ENCODE measurements at places on chromosomes 3 and 15.

DNA sequence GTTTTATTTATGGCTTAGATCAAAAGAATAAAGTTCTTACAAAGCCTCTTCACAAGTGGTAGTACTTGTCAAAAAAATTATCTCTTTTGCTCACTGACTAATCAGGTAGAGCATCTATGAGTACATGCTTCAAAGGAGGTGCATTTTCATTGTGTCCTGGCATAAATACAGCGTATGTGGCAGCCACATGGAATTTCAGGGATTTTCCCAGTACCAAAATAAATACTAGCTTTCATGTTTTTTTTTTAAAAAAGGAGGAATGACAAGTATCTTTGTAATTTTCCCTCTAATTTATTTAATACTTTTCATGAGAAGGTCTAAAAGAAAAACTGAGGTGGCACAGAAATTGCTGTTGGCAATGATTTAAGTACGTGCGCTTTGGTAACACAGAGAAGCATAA, 597.8 kb upstream of the ALCAM start:
- DNase-seq: no peak
- no peak overlapping the region for H3K4me3 ChIP-seq
- H3K36me3 ChIP-seq: no peaks in the 10 kb centered on the region
- H3K27me3 ChIP-seq: no peaks in the 10 kb centered on the region
- no peaks in the 10 kb centered on the region for H3K4me1 ChIP-seq

GRCh38 chr3:128345196-128345595, 121.5 kb downstream of the DNAJB8 start:
- H3K27me3 ChIP-seq: no peaks in the 10 kb centered on the region
- H3K27ac ChIP-seq: no peak overlapping the region
- no peaks in the 10 kb centered on the region for H3K4me1 ChIP-seq
- H3K36me3 ChIP-seq: peaks cover 38% of the 10 kb centered on the region
- no peak overlapping the region for H3K4me3 ChIP-seq

GRCh38 chr3:57999417-58000115, 8.7 kb upstream of the FLNB start:
- H3K27me3 ChIP-seq: no peaks in the 10 kb centered on the region
- no peak overlapping the region for H3K27ac ChIP-seq
- no peak overlapping the region for H3K4me3 ChIP-seq
- H3K4me1 ChIP-seq: peaks cover 25% of the 10 kb centered on the region

- DNase-seq: peak; percentile 66
- peak within 1 kb of the TSS; percentile 86 for H3K27ac ChIP-seq
- no peaks in the 10 kb centered on the region for H3K27me3 ChIP-seq
- H3K4me3 ChIP-seq: peak within 1 kb of the TSS; percentile 89
- H3K4me1 ChIP-seq: peaks cover 68% of the 10 kb centered on the region
Observed at GRCh38 chr15:40307421-40308211, at the start of gene PLCB2. Gene PLCB2 (minus strand): TSS chr15:40307935. CDS start chr15:40307672, 263 bp downstream.

DNA sequence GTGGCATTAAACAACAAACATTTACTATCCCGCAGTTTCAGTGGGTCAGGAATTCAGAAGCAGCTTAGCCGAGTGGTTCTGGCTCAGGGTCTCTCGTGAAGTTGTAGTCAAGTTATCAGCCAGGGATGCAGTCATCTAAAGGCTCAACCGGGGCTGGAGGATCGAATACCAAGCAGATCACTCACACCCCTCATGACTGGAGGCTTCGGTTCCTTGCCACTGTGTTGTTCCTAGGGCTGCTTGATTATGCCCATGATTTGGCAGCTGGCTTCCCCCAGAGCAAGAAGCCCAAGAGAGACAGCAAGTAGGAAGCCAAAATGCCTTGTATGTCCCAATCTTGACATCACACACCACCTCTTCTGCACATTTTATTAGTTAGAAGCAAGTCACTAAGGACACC, 33.9 kb upstream of the CDCP1 start:
- no peak overlapping the region for H3K4me3 ChIP-seq
- peaks cover 5% of the 10 kb centered on the region for H3K4me1 ChIP-seq
- no peaks in the 10 kb centered on the region for H3K27me3 ChIP-seq
- no peak overlapping the region for H3K27ac ChIP-seq
- no peak for DNase-seq
- no peaks in the 10 kb centered on the region for H3K36me3 ChIP-seq

- peaks cover 7% of the 10 kb centered on the region for H3K4me1 ChIP-seq
- no peak overlapping the region for H3K4me3 ChIP-seq
- no peaks in the 10 kb centered on the region for H3K36me3 ChIP-seq
- peak overlapping the region; percentile 56 for H3K27ac ChIP-seq
Observed at GRCh38 chr3:22713936-22714335, 489.2 kb upstream of the UBE2E2 start.

- H3K4me1 ChIP-seq: no peaks in the 10 kb centered on the region
- H3K27me3 ChIP-seq: no peaks in the 10 kb centered on the region
- H3K36me3 ChIP-seq: peaks cover 49% of the 10 kb centered on the region
- H3K4me3 ChIP-seq: no peak overlapping the region
Observed at GRCh38 chr3:11392014-11392859, 120.0 kb downstream of the ATG7 start.

- H3K27ac ChIP-seq: no peak overlapping the region
- H3K27me3 ChIP-seq: no peaks in the 10 kb centered on the region
- no peak overlapping the region for H3K4me3 ChIP-seq
- no peaks in the 10 kb centered on the region for H3K4me1 ChIP-seq
- DNase-seq: no peak
Observed at GRCh38 chr15:55970286-55970685, 23.1 kb downstream of the NEDD4 start.

DNA sequence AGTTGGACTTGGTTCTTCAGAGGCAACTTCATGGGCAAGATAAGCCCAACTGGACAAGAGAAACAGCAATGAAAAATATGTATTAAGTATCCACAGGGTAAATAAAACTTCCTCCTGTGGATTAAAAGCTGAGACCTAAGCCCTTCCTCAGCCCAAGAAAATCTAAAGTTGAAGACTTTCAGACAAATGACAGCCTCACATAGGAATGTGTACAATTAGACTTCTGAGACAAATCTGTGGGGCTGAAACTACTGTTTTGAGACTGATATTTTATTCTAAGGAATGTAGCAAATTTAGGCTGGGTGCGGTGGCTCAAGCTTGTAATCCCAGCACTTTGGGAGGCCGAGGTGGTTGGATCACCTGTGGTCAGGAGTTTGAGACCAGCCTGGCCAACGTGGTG, 74.2 kb upstream of the IL12A start:
- no peak overlapping the region for H3K27ac ChIP-seq
- H3K4me1 ChIP-seq: peaks cover 24% of the 10 kb centered on the region
- no peak for DNase-seq
- no peaks in the 10 kb centered on the region for H3K27me3 ChIP-seq

- no peaks in the 10 kb centered on the region for H3K27me3 ChIP-seq
- H3K4me1 ChIP-seq: peaks cover 19% of the 10 kb centered on the region
- no peak overlapping the region for H3K27ac ChIP-seq
- H3K36me3 ChIP-seq: no peaks in the 10 kb centered on the region
- H3K4me3 ChIP-seq: no peak overlapping the region
- no peak for DNase-seq
Observed at GRCh38 chr3:159892171-159892795, 96.4 kb upstream of the IL12A start.

GRCh38 chr3:45597581-45597980, 3.0 kb downstream of the LIMD1 start:
- H3K4me1 ChIP-seq: peaks cover 81% of the 10 kb centered on the region
- peak; percentile 10 for DNase-seq
- peak overlapping the region; percentile 85 for H3K4me3 ChIP-seq
- H3K27me3 ChIP-seq: no peaks in the 10 kb centered on the region
- H3K27ac ChIP-seq: peak overlapping the region; percentile 82

DNA sequence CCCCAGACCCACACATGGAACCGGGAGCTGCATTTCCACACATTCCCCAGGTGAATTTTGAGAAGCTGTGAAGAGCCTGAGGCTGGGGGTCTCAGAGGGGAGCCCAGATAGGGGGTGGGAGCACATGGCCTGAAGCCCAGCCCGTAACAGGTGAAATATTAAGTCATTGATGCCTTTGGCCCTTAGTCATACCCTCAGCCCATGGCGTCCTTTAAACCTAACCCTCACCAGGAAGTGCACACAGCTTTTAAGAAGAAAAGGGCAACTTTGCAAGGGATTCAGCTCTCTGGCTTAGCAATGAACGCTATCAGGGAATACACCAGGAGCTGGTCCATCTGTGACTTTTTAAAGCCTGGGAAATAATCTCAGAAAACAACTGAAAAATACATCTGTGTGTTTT, 40.6 kb downstream of the WNT7A start:
- no peak for DNase-seq
- H3K4me3 ChIP-seq: no peak overlapping the region
- no peaks in the 10 kb centered on the region for H3K27me3 ChIP-seq
- H3K36me3 ChIP-seq: no peaks in the 10 kb centered on the region
- no peak overlapping the region for H3K27ac ChIP-seq

DNA sequence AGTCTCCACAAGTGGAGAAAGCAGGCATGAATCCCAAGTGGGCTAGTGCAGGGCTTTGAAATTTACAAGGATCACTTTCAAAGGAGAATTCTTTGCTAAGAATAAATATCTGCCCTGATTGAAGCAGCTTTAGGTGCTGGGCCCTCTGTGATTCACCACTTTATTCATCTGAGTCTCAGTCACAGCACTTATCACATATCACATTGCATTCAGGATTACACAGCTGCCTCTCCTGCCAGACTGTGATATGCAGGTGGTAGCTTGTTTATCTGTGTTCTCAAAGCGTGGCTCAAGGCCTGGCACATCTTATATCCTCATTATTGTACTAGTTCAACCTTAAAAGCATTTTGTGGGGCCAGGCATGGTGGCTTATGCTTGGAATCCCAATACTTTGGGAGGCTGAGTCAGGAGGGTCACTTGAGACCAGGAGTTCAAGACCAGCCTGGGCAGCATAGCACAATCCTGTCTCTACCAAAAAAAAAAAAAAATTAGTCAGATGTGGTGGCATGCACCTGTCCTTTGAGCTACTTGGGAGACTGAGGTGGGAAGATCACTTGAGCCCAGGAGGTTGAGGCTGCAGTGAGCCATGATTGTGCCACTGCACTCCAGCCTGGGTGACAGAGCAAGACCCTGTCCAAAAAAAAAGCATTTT, 156.9 kb upstream of the EIF1B start:
- no peaks in the 10 kb centered on the region for H3K27me3 ChIP-seq
- no peak for DNase-seq
- no peaks in the 10 kb centered on the region for H3K36me3 ChIP-seq
- H3K4me1 ChIP-seq: no peaks in the 10 kb centered on the region

DNA sequence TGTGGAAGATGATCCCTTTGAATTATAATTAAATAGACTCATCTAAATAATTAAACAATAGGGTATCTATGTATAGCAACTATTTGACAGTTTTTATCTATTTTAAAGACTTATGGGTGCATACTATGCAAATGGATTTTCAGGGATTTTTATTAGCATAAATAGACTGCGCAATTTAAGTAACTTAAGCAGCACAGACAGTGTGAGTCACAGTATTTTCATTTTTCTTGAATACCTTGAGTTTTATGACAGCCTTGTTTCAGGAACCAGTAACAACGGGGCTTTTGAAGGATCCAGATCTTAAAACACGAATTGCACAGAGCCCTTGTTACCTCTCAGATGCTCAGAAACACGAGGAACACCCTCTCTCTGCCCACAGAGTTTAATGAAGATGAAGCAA, 175.5 kb upstream of the CD96 start:
- no peaks in the 10 kb centered on the region for H3K27me3 ChIP-seq
- no peak overlapping the region for H3K4me3 ChIP-seq
- H3K27ac ChIP-seq: no peak overlapping the region
- H3K36me3 ChIP-seq: no peaks in the 10 kb centered on the region

DNA sequence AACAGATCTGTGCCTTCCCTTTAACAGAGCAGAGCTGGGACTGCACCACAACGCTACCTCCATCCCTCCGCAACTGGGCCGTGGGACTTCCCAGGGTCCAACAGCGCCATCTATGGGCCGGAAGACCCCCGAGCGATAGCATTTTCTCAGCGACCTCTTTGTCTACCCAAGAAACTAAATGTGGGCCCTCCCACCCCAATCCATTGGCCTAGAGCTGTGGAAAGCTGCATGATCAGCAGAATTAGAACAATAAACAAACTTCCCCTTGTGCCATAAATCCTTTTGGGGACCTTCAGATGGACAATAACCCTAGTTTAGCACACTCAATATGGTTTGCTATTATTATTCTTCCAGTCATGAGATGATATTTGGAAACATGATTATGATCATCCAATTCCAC, 74.8 kb upstream of the NTRK3 start:
- no peaks in the 10 kb centered on the region for H3K27me3 ChIP-seq
- no peaks in the 10 kb centered on the region for H3K4me1 ChIP-seq
- no peak for DNase-seq
- no peak overlapping the region for H3K4me3 ChIP-seq
- H3K36me3 ChIP-seq: no peaks in the 10 kb centered on the region

GRCh38 chr3:188832146-188832545, 339.6 kb upstream of the TPRG1 start:
- peaks cover 28% of the 10 kb centered on the region for H3K4me1 ChIP-seq
- H3K4me3 ChIP-seq: no peak overlapping the region
- no peaks in the 10 kb centered on the region for H3K27me3 ChIP-seq
- no peaks in the 10 kb centered on the region for H3K36me3 ChIP-seq
- no peak overlapping the region for H3K27ac ChIP-seq
- no peak for DNase-seq

DNA sequence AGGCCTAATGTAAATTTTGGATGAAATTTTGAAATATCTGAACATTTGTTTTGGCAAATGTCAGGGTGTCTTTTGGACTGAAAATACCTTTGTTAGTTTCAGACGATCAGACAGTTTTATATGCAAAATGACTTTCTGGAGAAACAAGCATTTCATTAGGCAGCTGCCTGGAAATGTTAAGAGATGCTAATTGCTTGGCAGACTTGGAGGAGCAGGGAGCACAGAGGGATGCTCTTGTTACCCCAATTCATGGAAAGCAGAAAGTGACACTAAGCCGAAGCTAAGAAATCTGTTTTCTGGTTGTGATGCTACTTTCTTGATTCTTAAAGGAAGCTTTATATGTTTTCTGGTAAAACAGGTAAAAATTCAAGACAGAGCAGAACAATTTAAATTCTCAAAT, 204.3 kb upstream of the GBE1 start:
- no peaks in the 10 kb centered on the region for H3K27me3 ChIP-seq
- H3K4me1 ChIP-seq: no peaks in the 10 kb centered on the region
- H3K27ac ChIP-seq: no peak overlapping the region

- H3K27me3 ChIP-seq: no peaks in the 10 kb centered on the region
- H3K36me3 ChIP-seq: peaks cover 9% of the 10 kb centered on the region
- DNase-seq: no peak
- no peak overlapping the region for H3K4me3 ChIP-seq
- H3K4me1 ChIP-seq: no peaks in the 10 kb centered on the region
Observed at GRCh38 chr3:129654131-129654530, 47.7 kb upstream of the PLXND1 start.

Measured in CD14-positive monocyte (primary cell).